ENCODE measurements at places on chromosomes 1 and 21. TPM values are rescaled to one million over a fixed set of nuclear protein-coding genes. Genes with fewer than 3 reads are reported as not detected.

DNA sequence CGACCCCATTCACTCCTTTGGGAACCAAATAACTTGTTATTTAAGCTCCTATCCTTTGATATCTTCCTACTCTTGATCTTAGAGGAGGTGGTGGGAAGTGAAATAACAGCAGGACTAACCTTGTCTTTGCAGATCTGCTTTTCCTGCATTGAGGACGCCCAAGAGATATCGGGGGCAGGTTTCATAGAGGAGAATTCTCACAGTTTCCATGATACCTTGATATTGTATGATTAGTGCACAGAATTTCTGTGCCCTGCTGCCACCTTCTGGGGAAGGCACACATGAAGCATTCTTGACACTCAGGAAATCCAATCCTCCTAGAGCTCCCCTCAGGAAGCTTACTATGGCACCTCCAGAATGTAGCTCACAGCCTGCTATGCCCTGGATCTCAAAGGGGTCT lies 1.6 kb downstream of the CD1B start:
- peak; percentile 13 for DNase-seq

GRCh38 chr1:101995984-101996745 lies 561 bp downstream of the OLFM3 start:
- no peak for DNase-seq

The OR14A2 gene
- not detected for total RNA-seq

GRCh38 chr1:58000821-58001220 lies 545.7 kb downstream of the OMA1 start:
- no peak for DNase-seq

- no peak for DNase-seq
These were observed 5.7 kb upstream of the PPM1J start for GRCh38 chr1:112720800-112721199.

Measured in lung microvascular endothelial cell (primary cell).